ENCODE measurements at places on chromosomes 13 and 19.

GRCh38 chr19:54436628-54437252 lies 12.3 kb upstream of the LENG8 start:
- no peak for DNase-seq

GRCh38 chr19:13830741-13831536 lies 35.7 kb downstream of the ZSWIM4 start:
- no peak for DNase-seq

DNA sequence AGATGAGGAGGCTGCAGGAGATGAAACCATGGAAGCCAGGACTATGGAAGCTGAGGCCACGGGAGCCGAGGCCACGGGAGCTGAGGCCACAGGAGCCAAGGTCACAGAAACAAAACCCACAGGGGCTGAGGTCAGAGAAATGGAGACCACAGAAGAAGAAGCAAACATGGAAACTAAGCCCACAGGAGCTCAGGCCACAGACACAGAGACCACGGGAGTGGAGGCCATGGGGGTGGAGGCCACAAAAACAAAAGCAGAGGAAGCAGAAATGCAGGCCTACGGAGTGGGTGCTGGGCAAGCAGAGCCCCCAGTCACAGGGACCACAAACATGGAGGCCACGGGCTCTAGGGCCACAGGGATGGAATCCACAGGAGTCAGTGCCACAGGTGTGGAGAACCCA lies 12.5 kb upstream of the EBI3 start:
- no peak for DNase-seq

DNA sequence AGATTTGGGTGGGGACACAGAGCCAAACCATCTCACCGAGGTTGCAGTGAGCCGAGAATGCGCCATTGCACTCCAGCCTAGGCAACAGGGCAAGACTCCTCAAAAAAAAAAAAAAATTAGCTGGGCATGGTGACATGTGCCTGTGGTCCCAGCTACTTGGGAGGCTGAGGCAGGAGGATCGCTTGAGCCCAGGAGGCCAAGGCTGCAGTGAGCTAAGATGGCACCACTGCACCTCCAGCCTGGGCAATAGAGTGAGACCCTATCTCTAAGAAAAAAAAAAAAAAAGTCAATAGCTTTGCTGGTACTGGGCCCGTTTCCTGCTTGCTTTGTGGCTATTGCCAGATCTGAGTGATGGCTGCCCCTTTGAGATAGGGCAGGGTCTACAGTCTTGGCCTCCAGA lies 13.1 kb downstream of the ACP7 start:
- no peak for DNase-seq

DNA sequence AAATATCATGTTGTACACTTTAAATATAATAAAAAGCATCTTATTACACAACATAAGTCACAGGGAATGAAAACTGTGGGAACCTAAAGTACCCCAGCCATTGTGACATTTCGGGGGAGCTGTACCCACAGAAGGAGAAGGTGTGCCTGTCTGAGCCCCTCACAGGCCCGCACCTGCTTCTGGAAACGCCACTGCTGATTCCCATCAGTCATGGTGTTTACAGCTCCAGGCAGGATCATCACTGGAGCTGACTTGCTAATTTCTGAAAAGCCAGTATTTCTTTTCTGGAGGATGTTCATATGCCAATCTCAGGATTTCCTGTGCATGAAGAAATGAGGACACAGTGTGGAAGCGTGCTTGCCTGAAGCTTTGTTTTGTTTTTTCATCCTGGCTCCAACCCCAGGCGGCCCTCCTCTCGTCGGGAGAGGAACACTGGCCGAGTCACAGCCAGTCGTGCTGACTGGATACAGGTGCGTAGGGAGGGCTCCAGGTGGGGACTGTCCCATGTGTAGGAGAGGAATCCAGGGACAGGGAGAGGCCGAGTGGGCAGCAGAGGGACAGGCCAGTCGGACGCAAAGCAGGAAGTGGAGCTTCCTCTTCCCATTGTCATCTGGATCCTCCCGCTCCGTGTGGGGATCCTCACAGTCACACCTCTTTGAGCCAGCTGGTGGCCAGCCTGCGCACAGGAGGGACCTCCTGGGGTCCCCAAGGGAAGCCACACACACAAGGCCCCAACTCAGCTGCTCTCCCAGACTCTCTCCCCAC lies 4.2 kb upstream of the ATP12A start:
- DNase-seq, result no peak

Data from LoVo (cell line).